NCI-H82 (cell line): ENCODE measurements at places on chromosomes 11 and 22.
A peak's percentile ranks its signal among the peaks of the same experiment; 100 is the strongest.

GRCh38 chr11:59822989-59823566 is 12.5 kb upstream of the MRPL16 start:
- peak; percentile 76 for DNase-seq

DNA sequence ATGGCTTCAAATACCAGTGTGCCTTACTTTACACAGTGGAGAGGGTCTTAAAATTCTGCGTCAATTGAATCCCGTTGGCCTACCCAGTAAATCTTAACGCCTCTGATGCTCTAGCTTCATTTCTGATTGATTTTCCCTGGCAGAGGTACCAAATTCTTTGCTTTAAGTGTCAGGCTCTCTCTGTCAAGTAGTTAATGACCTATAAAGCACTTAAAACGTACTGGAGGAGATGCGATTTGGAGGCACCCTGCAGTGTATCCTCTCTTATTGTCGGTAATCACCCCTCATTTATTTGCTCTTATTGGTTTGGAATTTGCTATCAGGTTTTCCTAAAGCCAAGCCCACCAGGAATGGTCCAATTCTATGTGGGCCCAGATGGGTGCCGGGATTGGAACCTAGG is 59.2 kb downstream of the NFAM1 start:
- DNase-seq: no peak

- DNase-seq: no peak
Measured at GRCh38 chr22:49423125-49423650, 404.5 kb downstream of the BRD1 start.

DNA sequence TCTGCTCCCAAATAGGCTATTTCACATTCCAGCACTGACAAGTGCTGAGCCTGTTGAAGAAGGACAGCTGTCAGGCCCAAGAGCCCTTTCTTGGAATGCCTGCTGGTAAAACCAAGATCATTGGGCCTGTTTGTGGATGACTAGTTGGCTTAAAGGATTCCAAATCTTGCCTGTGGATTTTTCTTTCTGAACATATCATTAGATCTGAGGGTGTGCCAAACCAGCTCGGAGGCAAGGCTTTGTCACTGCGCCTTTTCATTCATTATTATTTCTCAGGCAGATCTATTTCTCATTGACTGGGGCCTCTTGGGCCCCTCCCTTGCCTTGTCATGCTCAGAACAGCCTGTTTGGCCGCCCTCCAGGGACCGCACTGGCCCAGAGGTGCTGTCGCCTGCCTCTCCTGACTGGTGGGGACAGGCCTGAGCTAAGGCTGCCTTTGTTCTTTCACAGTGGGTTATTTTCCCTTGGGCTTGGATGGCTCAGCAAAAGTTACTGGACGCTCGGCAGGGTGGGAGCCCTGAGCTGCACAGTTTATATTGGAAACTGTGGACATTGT is 222.7 kb upstream of the SESN3 start:
- DNase-seq: peak; percentile 46
